AG09309 (cell line): ENCODE measurements at places on chromosomes 2 and 18.

GRCh38 chr18:75691483-75691882 lies 264.0 kb upstream of the SMIM21 start:
- DNase-seq = no peak

GRCh38 chr2:237295889-237296480 lies 118.0 kb downstream of the COL6A3 start:
- DNase-seq = no peak

GRCh38 chr2:45013229-45014015 lies 4.2 kb upstream of the SIX2 start:
- no peak for DNase-seq

DNA sequence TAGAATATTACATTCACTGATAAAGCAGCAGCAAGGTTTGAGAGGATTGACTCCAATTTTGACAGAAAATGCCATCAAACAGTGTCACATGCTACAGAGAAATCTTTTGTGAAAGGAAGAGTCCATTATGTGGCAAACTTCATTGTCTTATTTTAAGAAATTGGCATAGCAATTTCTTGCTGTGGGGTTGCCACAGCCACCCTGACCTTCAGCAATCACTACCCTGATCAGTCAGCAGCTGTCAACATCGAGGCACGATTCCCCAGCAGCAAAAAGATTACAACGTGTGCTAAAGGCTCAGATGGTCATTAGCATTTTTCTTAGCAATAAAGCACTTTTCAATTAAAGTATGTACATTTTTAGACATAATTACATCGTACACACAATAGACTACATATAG lies 74.7 kb downstream of the PRKCE start:
- no peak for DNase-seq

DNA sequence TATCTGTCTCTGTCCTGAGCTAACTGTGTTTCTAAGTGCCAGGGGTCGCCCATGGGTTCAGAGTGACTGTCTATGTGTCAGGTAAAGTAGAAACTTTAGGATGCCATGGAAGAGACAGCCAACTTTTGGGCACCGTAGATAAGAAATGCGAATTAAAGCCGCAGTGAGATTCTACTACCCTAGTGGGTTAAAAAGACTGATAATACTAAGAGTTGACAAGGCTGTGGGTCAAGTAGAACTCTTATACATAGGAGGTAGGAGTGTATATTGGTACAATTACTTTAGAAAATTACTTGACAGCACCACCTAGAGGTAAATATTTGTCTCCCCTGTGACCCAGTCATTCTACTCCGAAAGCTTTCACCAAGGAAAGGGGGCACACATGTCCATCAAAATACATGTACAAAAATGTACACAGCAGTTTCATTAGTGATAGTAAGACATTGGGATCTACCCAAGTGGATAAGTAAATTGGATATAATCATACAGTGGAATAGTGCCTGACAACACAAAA lies 371.3 kb downstream of the SLC4A3 start:
- no peak for DNase-seq

- DNase-seq = no peak
These were observed 607 bp upstream of the UBE2F start for GRCh38 chr2:237966250-237966564.
